CD4-positive, alpha-beta T cell (primary cell): ENCODE measurements at places on chromosomes 16 and 17. TPM values are rescaled to one million over a fixed set of nuclear protein-coding genes. Genes with fewer than 3 reads are reported as not detected.

Gene KCTD5
- total RNA-seq = 20.6 TPM

Gene CAVIN1
- total RNA-seq = 0.14 TPM

Gene PLEKHH3
- 0.60 TPM for total RNA-seq

Gene CPPED1
- 2.3 TPM for total RNA-seq

Gene CACNG1
- total RNA-seq = not detected

Gene SDR42E1
- total RNA-seq = 4.5 TPM

Gene SLC13A2
- total RNA-seq = not detected

Gene PLLP
- total RNA-seq = 2.5 TPM

Gene SPATA20
- 10.3 TPM for total RNA-seq

DNA sequence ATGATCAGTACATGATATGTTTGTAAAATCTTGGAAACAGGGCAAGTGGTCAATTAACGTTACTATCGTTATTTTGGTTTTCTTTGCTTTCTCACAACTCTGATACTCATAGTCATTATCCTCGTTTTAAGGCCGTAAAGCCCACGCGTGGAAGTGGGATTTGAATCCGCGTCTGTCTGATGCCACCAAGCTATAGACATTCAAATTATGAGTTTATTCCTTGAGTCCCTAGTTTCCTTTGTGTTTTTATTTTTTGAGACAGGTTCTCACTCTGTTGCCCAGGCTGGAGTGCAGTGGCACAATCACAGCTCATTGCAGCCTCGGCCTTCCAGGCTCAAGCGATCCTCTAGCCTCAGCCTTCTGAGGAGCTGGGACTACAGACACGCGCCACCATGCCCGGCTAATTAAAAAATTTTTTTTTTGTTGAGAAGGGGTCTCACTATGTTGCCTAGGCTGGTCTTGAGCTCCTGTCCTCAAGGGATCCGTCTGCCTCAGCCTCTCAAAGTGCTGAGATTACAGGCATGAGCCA lies 1.0 kb downstream of the DCTN5 start:
- DNase-seq = no peak

- DNase-seq = no peak
Measured at GRCh38 chr16:30741461-30741914, 6.7 kb upstream of the PHKG2 start.

- no peak for DNase-seq
Measured at GRCh38 chr16:4241928-4242283, at the start of gene SRL. Gene SRL, minus strand, starts transcription at chr16:4242080. Its CDS starts 13 bp downstream, at chr16:4242067.

DNA sequence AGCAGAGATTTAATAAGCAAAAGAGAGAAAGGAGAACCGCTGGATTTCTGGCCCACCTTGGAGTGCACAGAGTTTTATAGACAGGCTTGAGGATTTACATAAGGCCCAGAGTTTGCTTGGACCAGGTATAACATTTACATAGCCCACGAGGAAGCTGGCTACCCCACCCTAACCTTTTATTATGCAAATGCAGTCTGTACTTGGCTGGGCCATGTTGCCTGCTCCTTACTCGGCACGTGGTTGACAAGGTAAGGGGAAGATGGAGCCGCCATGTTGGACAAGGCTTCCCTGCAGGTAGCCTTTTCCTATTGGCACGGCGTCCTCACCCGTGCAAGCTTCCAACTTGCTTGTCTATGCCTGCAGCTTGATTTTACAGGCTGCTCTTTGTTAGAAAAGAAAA lies 35.2 kb upstream of the HS3ST3A1 start:
- no peak for DNase-seq

DNA sequence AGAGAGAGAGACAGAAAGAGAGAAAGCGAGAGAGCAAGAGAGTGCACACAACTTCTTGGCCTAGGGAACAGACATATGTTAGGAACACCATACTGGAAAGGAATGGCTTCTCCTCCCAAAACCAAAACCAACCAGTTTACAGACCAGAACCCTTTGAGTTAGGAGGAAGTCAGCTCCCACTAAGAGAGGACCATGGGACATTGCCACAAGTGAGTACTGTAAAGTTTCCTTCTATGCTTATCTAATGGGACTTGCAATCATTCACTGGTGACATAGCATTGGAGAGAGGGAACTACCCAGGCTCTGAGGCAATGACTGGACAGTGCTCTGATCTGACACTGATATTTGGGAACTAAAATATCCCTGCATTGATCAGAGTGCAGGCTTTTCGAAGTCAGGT lies 32.4 kb downstream of the TBC1D3B start:
- DNase-seq = no peak

DNA sequence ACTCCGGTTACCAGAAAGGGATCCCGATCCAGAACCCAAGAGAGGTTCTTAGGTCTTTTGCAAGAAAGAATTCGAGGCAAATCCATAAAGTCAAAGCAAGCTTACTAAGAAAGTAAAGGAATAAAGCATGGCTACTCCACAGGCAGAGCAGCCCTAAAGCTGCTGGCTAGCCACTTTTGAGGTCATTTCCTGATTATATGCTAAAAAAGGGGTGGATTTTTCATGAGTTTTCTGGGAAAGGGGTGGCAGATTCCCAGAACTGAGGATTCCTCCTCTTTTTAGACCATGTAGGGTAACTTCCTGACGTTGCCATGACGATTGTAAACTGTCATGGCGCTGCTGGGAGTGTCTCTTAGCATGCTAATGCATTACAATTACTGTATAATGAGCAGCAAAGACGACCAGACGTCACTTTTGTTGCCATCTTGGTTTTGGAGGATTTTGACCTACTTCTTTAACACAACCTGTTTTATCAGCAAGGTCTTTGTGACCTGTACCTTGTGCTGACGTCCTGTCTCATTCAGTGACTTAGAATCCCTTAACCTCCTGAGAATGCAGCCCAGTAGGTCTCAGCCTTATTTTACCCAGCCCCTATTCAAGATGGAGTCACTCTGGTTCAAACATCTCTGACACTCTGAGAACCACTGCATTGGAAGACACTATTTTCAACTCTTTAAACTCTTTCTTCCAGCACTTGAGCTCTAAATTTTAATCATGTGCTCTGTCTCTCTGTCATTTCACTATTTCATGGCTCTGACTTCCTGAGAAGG lies 203.6 kb upstream of the CACNG3 start:
- no peak for DNase-seq

DNA sequence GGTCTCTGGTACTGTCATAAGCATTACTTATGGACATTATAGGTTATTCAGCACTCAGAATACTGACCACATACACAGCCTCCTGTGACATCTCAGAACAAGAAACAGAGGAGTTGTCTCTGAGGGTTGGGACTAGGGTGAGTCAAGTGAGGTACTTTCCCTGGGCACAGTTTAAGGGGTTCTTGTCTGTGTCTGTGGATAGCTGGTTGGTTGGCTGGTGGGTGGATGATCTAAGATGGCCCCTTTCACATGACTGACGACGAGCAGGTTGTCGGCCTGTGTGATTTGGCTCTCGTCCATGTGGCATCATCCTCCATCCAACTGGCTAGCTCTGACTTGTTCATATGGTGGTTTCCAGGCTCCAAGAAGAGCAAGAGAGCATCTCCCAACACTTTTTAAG lies 163.9 kb downstream of the PRKCB start:
- no peak for DNase-seq

DNA sequence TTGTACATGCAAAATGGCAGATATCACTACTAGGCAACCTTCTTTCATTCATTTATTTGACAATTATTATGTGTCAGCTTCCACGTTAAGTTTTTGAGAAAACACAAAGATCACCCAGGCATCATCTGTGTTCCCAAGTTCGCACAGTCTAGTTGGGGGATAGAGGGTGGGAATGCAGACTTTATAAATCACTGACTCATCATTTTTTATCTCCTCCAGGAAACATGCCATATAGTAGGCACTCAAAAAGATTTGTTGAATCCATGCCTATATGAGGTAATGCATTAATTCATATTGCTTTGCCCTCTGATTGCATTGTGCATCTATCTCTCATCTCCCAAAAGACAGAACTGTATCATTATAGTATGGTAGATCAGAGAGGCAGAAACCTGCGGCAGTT lies 196.8 kb upstream of the TOX3 start:
- DNase-seq = no peak

- DNase-seq = no peak
Measured at GRCh38 chr17:66255527-66255971, 26.3 kb upstream of the APOH start.

DNA sequence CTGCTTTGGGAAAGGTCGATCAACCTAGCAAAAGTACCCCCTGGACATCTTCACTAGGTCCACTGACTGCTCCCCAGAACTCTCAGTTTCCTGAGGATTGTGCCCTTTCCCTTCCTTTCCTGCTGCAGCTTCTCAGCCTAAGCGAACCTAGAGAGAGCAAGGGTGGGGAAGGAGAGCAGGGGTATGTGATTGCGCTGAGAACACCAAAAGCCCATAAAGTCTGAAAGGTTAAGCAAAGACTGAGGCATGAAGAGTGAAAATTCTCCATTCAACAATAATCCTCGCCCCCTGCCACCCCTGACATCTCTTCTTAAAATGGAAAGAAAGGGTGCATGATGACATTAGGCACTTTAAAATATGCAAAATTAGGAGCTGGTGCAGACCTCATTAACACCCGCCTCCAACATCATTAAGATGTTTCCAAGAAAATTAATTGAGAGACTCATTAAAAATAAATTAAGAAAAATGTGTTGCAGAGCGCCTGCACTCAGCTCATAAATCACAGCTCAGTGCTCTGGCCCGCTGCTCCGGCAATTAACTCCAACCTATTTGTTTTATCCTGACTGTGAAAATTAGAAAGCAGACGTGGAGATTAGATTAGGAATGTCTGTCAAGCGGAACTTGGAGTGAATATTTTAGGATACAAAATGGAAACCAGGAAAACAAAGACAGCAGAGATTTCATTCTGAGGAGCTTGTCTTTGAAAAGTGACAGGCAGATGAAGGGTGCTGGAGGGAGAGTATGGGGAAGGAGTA lies 49.1 kb upstream of the PMFBP1 start:
- no peak for DNase-seq

GRCh38 chr16:68086860-68087268 lies 1.7 kb downstream of the NFATC3 start:
- no peak for DNase-seq

DNA sequence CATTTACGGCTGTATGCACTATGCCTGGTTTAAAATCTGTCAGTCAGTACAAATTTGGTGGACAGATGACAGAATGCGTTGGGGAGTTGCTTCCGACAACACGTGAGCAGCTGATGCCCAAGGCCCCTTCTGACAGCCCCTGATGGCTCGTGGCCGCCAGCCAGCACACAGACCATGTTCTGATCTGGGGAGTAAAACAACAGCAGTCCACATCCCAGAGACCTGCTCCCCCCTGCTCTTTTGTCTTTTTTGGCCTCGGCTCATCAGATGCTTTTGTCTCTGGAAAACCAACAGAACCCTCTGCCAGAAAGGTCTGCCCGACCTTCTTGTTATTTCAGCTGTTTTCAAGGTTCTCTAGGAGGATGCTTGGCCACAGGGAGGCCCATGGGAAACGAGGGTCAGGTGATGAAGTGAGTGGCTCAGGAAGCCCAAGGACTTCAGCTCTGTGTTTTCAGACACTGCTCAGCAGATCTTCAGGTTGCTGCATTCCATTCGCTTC lies 10.8 kb downstream of the ARSG start:
- DNase-seq = no peak

- no peak for DNase-seq
Measured at GRCh38 chr16:69822174-69822935, 60.2 kb downstream of the WWP2 start.

DNA sequence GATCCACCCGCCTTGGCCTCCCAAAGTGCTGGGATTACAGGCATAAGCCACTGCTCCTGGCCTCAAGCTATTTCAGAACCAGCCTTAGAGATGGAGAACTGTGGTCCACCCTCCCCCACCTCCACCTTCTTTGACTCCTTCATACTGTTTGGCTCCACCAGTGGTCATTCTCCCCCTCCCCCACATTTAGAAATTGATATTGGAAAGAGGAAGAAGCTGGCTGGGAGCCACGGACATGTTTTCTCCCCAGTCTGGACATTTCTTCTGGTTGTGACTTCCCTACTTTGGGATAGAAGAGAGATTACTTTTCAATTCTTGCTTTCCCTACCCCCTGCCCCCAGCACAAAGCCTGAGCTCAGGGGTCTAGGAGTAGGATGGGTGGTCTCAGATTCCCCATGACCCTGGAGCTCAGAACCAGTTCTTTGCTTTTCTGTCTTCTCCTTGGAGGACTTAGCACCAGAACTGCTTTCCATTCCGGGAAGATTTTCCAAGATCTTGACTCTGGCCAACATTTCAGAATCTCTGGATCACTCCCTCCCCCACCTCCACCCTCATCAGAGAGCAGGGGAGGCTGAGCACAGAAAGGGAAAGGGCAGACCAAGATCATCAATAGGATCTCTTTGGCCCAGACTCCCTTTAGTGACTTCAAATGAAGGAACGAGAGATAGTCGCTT lies 16.3 kb downstream of the CAVIN1 start:
- DNase-seq = no peak

- DNase-seq = no peak
Measured at GRCh38 chr16:12753203-12754023, 50.3 kb downstream of the CPPED1 start.

- no peak for DNase-seq
Measured at GRCh38 chr16:68046106-68046505, 23.0 kb downstream of the DUS2 start.

- DNase-seq = no peak
Measured at GRCh38 chr17:46166692-46167249, 26.5 kb downstream of the KANSL1 start.

GRCh38 chr16:72298961-72299360 lies 127.0 kb upstream of the PMFBP1 start:
- DNase-seq = no peak

- no peak for DNase-seq
Measured at GRCh38 chr17:66730461-66730923, 104.4 kb upstream of the CACNG5 start.

GRCh38 chr17:65583921-65584603 lies 22.6 kb upstream of the AXIN2 start:
- DNase-seq = no peak

DNA sequence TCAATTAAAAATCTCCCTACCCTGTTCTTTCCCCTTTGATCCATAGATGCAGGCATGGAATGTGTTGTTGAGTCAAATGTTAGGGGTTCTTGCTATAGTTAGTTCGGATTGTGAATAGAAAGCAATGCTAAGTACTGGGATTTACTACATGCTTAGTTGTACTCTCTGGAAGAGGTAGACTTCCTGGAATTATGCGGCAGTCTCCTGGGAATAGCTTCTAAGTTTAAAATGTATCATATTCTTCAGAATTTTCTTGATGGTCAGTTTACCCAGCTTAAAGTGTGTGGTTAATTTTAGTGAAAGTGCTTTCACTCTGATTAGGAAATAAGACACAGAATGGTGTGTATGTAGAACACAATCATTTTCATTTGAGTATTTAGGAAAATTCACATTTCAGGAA lies 3.5 kb downstream of the CLTC start:
- no peak for DNase-seq
